ENCODE measurements at places on chromosomes 11 and 22.
A peak's percentile ranks its signal among the peaks of the same experiment; 100 is the strongest.

- DNase-seq: no peak
Measured at GRCh38 chr11:127044535-127044934, 44.0 kb upstream of the KIRREL3 start.

DNA sequence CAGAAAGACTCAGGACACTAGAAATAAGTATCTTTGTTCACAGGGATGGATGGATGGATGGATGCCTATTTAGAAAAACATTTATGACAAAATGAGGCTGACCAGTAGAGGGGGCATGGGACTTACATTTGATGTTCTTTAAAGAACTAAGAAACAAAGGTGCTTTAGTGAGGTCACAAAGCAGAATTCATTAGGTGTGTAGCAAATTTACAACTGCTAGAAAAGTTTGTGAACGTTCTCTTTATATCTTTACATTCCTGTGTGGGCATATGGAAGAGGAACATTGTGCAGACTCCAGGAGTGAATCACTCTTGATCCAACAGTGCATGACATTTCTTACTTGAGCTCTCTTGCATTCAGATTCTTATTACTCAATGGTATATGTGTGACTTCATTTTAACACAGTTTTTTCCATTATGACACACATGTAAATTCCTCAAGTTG, 15.8 kb upstream of the SIK2 start:
- DNase-seq: peak; percentile 43

DNA sequence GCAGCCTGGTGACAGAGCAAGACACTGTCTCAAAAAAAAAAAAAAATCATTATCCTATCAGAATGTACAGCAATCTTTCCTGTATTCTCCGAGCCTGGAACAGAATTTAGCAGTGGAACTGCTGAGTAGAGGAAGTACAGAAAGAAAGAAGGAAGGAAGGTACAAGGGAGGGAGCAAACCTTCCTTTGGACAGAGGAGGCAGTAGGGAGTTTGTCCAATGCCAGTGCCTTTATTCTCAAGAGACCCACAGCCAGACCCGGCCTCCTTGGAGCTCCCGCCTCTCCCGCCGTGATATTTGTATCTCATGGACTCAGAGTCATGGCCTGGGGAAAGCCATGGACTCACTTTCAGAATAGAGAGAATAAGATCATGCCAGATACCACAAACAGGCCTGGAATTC, 37.7 kb upstream of the LRRC55 start:
- DNase-seq: no peak

DNA sequence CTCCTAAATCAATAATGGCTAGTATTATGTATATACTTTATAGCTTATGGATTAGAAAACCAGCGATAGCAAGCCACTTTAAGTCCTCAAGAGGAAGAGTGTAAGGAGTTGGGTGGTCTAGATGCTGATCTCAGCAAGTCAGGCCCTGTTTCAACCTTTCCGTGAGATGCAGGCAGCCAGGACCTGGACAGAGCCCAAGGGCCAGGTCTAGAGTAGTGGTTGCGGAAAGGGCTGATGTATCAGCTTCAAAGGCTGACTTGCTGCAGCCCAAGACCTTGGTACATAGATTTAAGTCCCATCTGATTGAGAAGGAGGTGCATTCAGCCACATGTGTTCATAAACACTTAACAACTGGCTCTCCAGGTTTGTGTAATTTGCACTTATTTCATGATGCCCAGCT, 33.4 kb downstream of the FLI1 start:
- no peak for DNase-seq

GRCh38 chr11:31770011-31770700, 41.0 kb downstream of the PAX6 start:
- no peak for DNase-seq

GRCh38 chr11:28919194-28919593, 811.0 kb downstream of the METTL15 start:
- DNase-seq: no peak

- no peak for DNase-seq
Measured at GRCh38 chr22:36739185-36739584, 35.6 kb upstream of the CACNG2 start.

DNA sequence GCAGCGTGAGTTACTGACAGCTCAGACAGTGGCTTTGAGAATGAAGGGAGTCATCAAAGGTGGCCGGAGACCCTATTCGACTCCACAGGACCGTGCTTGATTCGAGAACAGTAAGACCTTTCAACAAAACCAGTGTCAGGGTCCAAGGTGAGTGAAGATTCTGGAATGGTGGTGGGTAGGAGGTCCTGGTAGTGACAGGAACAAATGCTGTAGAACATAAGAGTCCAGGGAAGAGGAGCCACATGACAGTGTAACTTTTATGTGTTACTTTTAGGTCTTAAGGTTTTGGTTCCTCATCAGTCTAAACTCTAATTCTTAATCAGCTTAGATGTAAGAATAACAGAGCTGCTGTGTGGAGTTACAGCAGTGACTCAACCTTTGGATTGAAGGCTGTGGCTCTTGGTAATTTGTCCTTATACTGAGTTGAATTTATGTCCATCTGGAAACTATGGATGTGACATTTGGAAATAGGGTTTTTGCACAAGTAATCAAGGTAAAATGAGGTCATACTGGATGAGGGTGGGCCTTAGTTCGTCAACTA, 1.8 kb downstream of the TBC1D22A start:
- DNase-seq: no peak

- no peak for DNase-seq
Measured at GRCh38 chr11:57903441-57904123, 120.1 kb upstream of the OR9Q1 start.

GRCh38 chr11:94010136-94010535, 11.0 kb upstream of the HEPHL1 start:
- DNase-seq: no peak

DNA sequence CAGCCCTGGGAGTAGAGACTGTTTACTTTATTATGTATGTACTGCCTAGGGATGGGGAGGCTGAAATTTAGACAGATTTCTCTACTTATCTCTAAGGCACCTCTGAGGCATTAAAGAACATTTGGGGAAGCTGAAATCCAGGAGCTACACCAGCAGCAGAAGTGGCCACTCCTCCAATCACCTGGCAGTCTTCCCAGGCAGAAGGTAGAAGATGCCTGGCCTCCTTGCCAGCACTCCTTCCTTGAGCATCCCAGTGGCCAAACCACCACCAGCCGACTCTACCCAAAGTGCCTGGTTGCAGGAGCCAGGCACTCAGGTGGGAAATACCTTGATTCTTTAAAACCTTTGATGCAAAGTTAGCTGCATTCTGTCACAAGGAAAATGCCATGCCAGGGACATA, 1.9 kb upstream of the FAT3 start:
- DNase-seq: no peak

- peak; percentile 78 for DNase-seq
Measured at GRCh38 chr11:4181782-4182721, 87.5 kb downstream of the RRM1 start.
